Stimulated activated CD8-positive, alpha-beta memory T cell treated with anti-CD3 and anti-CD28 coated beads, Interleukin-4, amount 100 ng/mL, for 4 hours (primary cell): ENCODE measurements at places on chromosomes 11 and 22.

DNA sequence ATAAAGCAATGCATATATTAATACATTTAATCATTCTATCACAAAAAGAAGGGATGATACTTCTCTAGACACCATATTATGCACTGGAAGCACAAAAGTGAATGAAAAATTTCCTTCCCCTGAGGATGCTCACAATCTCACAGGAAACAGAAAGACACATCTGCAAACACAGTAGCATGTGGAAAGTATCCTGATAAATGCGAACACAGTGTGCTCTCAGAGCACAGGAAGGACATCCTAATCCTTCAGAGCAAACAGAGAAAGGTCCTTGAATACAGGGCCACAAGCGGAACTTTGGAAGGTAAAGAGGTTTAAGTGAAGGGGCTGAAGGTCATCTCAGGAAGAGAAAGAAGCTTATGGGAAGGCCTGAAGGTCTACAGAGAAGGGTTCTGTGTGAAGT is 524.6 kb upstream of the LRRC4C start:
- DNase-seq = no peak

DNA sequence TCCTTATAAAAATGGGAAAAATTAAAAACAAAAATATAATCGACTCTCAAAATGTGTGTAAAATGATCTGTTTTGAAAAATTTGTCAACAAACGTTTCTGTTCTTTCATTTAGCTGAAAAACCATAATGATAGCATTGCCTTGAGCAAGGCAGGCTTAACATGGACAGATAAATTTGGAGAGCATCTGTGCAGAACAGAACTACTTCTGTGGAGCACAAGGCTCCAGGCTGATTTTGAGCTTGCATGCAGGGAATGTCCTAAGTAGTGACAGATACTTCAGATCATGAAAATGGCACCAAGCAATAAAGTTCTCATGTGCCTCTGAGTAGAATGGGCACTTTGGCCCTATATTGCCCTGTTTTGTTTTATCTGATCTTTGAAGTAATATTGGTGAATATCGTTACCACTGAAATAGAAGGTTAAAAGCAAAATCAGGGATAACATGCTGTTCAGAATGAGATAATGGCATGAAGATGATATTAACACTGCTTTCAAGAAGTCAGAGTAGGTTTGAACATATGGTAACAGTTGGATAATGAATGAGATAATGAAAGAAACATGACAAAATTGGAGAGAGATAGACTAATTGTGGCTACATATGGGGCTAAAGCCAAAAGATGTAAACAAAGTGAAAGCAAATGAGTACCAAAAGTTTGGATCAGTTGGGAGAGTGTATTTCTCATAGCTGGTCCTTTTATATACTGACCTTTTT is 730.5 kb upstream of the CCDC179 start:
- DNase-seq = no peak

DNA sequence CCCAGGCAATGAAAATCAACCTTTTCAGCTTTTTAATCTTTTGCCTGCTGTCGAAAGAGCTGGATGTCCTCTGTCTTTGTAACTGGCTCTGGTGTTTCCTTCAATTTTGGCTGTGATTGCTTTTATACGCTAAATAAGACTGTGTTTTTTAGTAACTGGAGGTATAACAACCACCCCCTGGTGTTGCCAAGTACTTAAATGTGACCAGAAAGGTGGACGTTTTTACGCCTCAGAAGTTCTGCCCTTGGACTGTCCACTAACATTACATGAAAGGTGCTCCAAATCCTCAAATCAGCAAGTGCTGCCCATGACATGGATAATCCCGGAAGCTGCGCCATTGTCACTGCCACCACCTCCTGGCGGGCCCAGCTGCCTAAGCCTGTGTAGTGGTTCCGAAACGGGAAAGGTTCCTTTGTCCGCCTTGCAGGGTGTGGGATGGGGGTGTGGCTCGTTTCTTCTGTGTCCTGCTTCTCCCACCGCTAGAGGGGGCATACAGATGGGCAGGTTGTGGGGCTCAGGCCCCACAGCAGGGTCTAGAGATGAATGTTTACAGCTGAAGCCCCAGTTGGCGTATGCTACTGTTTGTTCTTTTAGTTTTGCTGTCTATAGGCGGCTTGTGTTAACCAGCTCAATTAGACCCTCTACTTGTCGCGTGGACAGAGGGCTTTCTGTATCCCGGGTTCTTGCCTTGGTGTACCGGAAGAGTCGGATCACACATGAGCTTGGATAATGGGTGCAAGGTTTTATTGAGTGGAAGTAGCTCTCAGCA is 82.2 kb upstream of the SEPTIN5 start:
- no peak for DNase-seq

GRCh38 chr22:43515902-43516301 is 104.1 kb downstream of the MPPED1 start:
- no peak for DNase-seq

GRCh38 chr22:43993072-43993760 is 30.9 kb upstream of the PARVB start:
- DNase-seq = peak; percentile 24

GRCh38 chr11:115775846-115776245 is 271.6 kb upstream of the CADM1 start:
- DNase-seq = no peak

- no peak for DNase-seq
These were observed 6.0 kb upstream of the LMO1 start for GRCh38 chr11:8269636-8270035.

- no peak for DNase-seq
These were observed 17.3 kb upstream of the RAPSN start for GRCh38 chr11:47466201-47466600.

GRCh38 chr11:44633641-44634040 is 68.2 kb downstream of the CD82 start:
- DNase-seq = no peak

DNA sequence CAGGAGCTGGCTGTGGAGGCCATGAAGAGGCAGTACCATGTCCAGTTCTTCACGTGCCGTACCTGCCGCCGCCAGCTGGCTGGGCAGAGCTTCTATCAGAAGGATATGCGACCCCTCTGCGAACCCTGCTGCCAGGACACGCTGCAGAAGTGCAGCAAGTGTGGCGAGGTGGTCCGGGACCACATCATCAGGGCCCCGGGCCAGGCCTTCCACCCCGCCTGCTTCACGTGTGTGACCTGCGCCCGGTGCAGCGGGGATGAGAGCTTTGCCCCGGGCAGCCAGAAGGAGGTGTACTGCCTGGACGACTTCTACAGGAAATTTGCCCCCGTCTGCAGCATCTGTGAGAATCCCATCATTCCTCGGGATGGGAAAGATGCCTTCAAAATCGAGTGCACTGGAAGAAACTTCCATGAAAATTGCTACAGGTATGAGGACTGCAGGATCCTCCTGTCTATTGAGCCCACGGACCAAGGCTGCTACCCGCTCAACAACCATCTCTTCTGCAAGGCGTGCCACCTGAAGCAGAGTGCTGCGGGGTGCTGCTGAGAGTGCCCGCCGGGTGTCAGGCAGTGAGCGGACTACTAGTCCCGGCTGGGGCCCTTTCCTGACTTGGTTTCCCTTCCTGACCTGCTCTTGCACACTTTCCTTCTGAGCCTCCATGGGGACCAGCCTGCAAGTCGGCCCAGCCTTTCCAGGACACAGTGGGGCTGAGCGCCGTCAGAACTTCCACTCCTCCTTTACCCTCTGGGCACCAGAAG is 22.0 kb upstream of the PHF21A start:
- DNase-seq = no peak

- DNase-seq = no peak
These were observed 440.5 kb downstream of the MIAT start for GRCh38 chr22:27097933-27098332.

DNA sequence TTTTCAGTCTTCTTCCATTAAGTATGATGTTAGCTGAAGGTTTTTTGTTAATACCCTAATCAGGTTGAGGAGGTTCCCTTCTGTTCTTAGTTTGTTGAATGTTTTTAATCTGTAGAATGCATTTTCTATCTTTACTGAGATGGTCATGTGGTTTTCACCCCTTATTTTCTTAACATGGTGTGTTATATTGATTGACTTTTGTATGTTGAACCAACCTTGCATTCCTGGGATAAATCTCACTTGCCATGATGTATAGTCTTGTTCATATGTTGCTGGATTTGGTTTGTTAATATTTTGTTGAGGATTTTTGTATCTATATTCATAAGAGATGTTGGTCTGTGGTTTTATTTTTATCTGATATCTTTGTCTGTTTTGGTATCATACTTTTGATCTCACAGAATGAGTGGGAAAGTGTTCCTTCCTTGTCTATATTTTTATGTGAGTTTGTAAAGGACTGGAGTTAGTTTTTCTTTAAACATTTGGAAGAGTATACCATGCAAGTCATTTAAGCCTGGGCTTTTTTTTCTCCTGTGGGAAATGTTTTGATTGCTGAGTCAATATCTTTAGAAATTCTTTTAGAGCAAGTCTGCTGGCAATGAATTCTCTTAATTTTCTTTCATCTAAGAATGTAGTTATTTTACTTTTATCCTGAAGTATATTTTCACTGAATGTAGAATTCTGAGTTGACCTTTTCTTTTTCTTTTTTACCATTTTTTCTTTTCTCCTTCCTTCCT is 5.5 kb upstream of the P4HA3 start:
- no peak for DNase-seq

DNA sequence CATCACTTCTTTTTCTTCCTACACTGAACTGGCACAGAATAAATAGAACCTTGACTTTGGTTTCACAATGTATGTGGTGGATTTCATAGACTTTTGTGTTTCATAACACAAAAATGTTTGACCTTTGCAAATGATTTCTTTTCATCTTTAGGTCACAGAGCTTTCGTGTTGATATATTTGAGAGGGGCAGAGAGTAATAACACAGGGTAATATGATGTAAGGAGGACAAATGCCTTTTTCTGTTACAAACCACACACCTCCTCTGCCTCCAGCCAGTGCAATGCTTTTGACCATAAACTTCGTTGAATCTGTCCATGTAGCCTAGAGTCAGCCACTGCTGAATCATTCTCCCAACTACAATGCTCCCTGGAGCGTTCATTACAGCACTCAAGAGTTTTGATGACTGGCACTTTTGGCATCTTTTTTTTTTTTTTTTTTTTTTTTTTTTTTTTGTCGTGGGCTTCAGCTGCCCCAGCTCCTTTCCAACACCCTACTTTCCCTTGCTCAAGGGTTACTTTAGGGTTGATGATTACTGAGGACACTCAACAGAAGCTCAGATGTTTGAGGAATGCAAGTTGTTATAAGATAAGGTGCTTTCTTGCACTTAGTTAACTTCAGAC is 11.4 kb upstream of the CAT start:
- no peak for DNase-seq

- no peak for DNase-seq
These were observed 63.3 kb upstream of the TNRC6B start for GRCh38 chr22:40114411-40114810.

- no peak for DNase-seq
These were observed 541.3 kb downstream of the LUZP2 start for GRCh38 chr11:25038131-25038530.
